ENCODE measurements at places on chromosomes 4 and X.
A peak's percentile ranks its signal among the peaks of the same experiment; 100 is the strongest.

DNA sequence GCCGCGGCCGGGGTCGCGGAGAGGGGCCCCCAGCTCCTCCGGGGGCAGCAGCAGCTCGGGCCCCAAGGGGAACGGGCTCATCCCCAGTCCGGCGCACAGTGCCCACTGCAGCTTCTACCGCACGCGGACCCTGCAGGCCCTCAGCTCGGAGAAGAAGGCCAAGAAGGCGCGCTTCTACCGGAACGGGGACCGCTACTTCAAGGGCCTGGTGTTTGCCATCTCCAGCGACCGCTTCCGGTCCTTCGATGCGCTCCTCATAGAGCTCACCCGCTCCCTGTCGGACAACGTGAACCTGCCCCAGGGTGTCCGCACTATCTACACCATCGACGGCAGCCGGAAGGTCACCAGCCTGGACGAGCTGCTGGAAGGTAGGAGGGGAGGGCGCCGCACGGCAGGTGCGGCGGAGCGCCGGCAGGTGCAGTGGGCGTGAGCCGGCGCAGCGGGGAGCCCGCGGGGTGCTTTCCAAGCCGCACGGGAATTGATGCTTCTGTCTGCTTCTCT is 886 bp downstream of the DCLK2 start:
- DNase-seq = peak; percentile 25

GRCh38 chrX:84415140-84415539 is 87.1 kb downstream of the HDX start:
- DNase-seq = no peak

- DNase-seq = no peak
Observed at GRCh38 chr4:113756005-113756410, 5.5 kb downstream of the CAMK2D start.

DNA sequence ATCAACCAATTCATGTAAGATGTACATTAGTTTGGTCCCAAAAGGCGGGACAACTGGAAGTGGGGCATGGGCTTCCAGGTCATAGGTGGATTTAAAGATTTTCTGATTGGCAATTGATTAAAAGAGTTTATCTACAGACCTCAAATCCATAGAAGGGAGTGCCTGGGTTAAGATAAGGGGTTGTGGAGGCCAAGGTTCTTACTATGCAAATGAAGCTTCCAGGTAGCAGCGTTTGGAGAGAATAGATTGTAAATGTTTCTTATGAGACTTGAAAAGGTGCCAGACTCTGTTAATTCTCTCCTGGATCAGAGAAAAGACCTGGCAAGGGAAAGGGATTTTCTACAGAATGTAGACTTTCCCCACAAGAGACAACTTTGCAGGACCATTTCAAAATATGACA is 2.4 kb downstream of the MGST2 start:
- no peak for DNase-seq

DNA sequence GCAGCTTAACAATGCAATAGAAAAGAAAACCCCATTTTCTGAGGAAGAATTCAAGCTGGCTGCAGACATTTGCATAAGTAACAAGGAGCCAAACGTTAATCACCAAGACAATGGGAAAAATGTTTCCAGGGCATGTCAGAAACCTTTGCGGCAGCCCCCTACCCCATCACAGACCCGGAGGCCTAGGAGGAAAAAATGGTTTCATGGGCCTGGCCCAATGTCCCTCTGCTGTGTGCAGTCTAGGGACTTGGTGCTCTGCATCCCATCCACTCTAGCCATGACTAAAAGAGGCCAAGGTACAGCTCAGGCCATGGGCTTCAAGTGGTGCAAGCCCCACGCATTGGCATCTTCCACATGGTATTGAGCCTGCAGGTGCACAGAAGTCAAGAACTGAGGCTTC is 147.0 kb upstream of the NR3C2 start:
- no peak for DNase-seq

DNA sequence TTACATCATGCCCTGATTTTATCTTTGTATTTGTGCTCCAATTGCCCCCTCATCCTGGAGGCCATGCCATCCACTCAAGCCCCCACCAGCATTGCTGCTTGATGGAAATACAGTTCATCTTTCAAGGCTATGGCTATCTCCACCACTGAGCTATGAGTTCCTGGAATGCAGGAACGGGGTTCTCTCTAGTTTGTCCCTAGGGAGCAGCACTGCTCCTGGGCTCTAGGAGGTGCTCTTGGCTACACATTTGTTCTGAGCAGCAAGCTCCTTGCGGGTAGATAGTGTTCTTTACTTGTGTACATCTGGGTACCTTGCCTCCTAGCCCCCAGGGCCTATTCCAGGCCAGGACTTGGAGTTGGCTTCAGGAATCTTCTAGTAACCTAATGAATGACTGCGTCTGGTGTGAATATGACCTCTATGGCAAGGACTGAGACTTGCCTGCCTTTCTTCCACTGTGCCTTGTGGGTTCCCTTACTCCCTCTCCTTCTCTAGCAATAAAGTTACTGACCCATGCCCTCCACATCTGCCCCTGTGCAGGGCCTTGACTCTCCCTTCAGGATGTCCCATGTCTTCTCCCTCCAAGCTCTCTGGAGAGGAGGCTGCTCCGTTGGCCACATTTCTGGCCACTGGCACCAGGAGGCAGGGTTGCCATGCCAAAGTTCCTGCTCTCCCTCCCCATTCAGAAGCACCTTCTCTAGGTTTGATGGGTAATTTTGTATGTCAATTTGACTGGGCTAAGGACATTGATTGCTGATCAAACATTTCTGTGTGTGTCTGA is 7.6 kb downstream of the CITED1 start:
- no peak for DNase-seq

DNA sequence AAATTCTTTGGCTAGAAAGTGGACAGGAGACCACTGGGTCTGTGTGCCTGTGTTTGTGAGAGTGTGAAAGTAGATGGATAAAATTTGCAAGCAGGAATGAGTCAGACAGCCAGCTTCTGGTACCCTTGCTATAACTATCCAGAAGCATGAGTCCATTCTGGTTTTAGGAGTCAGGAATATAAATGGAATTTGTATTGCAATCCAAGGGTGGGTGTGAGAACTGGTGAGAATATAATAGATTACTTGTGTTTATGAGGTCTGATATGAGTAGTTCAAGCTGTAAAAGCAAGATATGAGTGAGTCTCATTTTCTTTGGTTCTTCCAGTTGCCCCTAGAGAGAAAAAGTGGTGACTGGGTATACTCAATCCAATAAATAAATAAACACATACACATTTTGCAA is 212.7 kb upstream of the TAPT1 start:
- no peak for DNase-seq

DNA sequence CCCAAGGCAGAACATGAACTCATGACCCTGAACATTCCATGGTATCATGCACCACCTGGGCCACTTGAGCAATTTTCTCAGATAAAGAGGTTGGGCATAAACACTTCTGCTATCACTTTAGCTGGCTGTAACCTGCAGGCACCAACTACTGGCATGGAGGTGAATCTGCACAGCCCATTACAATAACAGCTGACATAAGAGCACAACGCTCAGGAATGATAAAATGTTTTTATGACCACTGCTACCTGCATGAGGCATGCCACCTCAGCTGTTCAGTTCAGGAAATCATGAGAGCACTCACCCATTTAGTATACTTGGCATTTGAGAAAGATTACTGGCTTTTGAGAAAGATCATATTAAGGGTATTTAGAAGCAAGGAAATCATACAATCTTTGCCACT is 85.7 kb upstream of the SPIN4 start:
- DNase-seq = no peak

DNA sequence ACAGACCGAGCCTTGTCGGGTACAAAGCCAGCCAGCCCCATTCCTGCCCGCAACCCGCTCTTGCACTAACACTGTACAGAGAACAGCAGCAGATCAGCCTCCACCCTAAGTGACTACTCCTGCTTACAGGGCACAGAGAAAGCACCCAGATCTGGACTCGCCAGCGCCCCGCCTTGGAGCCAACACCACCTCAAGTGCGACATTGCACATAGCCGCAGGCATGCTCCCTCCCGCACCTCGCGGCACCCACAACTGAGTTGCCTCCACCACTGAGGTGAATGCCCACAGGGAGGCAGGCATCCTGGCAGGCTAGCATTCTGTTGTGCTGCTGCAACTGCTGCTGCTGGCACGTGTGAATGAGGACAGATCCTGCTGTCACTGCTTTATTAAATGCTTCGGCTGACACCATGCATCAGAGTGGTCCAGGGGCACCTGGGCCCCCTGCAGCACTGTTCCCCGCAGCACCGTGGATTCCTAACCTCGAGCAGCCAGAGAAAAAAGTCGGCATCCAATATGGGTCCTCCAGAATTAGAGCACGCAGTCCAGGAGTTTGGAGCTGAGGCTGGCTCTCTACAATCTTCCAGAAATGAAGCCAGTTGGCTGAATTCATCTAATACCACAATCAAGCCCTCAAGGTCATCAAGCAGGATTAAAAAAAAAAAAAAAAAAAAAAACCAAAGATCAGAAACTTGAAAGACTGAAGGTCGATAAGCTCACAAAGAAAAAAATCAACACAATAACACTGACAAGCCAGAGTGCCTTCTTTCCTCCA is 352.9 kb downstream of the GASK1B start:
- no peak for DNase-seq

DNA sequence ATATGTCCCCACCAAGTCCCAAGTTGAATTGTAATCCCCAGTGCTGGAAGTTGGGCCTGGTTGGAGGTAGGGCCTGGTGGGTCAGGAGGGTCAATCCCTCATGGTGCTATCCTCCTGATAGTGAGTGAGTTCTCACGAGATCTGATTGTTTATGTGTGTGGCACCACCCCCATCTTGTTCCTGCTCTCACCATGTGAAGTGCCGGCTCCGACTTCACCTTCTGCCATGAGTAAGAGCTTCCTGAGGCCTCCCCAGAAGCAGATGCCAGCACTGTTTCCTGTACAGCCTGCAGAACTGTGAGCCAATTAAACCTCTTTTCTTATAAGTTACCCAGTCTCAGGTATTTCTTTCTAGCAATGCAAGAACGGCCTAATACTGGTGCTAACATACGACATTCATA is 22.7 kb upstream of the TMEM33 start:
- no peak for DNase-seq

DNA sequence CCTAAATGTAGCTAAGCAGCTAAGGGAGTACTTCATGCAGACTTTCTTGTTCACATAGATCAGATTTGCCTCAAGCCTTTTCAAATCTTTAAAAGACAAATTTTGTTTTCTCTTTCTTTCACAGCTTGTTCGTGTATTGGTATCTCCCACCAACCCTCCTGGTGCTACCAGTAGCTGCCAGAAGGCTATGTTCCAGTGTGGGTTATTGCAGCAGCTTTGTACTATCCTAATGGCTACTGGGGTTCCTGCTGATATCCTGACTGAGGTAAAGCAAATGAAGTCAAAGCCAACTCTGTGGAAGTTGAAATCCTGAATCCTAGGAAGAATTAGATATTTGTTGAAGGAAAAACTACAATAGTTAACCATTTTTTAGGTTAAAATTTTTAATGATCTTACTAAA is 62.6 kb downstream of the USO1 start:
- DNase-seq = no peak

DNA sequence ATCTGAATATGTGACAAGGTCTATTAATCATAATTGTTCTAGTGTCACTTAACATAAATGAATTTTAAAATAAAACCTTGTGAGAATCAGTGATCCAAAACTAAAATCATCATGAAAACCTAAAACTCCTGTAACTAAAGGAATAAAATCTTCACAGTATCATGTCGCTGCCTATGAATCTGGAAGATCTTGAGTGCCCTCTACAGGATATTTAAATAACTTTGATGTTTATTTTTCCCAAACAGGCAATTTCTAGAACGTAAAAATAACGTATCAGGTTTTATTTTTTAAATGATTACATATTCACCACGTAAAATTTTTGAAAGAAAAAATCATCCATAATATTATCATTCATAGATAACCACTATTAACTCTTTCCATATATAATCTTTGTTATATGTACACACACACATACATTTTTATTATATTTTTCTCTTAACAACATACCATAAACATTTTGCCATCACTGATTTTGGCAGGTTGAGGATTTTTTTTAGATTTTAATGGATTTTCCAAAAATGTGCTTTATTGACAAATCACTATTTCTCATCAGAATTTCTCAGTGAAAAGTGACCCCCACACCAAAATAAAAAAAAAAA is 79.6 kb downstream of the COMMD8 start:
- DNase-seq = no peak

GRCh38 chr4:184163813-184164212 is 53.9 kb downstream of the ENPP6 start:
- peak; percentile 30 for DNase-seq

GRCh38 chrX:24371391-24371972 is 11.0 kb downstream of the SUPT20HL1 start:
- peak; percentile 43 for DNase-seq

DNA sequence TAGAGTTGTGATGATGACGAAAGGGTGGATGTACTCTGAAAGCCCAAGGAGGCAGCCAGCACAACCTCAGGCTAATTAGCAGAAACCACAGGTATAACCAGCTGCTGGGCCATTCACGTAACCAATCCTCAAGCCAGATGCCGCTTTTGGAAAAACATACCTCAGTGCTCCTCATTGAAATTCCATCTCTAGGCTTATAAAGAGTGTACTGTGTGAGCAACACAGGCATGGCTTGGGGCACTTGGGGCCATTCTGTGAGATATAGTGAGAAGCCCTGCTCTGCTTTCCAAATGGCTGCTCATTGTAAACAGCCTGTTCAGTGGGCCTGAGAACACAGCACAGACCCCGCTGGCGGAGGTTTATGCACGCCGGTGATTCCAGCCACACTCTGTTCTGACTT is 182.1 kb upstream of the HHIP start:
- DNase-seq = no peak

DNA sequence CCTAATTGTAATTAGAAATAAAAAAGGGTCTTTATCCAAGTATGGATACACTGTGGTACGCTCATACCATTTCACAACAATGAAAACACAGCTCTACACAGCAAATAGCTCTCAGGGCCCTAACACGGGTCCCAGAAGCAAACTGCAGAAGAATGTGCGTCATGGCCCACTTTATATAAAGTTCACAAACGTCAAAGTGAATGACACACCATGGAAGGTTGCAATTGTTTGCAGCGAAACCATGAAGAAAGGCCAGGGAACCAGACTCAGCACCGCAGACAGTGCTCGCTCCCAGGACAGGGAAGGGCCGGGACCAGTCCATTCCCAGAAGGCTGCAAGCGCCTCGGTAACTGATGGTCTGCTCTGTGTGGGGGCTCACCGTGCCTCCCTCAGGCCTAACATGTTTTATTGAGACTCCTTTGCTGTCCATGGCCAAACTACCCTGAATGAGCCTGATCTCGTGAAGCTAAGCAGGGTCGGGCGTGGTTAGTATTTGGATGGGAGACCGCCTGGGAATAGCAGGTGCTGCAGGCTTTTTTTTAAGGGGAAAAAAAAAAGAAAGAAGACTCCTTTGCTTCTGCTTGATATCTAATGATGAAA is 47.8 kb downstream of the ACOX3 start:
- DNase-seq = no peak

DNA sequence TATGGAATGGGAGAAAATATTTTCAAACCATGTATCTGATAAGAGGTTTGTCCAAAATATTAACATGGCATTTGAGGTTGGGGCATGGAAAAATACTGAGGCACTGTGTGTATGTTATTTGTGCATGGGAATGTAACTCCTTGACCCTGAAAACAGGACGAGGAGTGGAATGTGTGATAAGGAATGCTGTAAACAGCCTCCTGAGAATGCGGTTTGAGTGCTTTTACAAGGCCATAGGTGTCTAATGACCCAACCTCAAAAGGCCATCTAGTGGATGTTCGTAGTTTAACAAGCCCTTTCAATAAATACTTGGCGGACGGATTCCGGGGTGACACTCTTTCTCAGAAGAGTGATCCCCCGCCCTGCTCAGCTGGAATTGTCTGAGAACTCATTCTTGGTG is 162.9 kb upstream of the USP9X start:
- DNase-seq = no peak

All from GM12891 (cell line).